ENCODE measurements at places on chromosomes 16 and 17. TPM values are rescaled to one million over a fixed set of nuclear protein-coding genes. Genes with fewer than 3 reads are reported as not detected.

Gene ATP2A1
- 1.8 TPM for total RNA-seq

Gene USP43
- 4.0 TPM for total RNA-seq

Gene CCL17
- not detected for total RNA-seq

Gene TAOK1
- 24.1 TPM for total RNA-seq

Gene HBQ1
- 8.2 TPM for total RNA-seq

Gene CCL22
- 0.07 TPM for total RNA-seq

Gene MAPK7
- 26.0 TPM for total RNA-seq

Gene ACSM2B
- not detected for total RNA-seq

Gene SGF29
- total RNA-seq: 20.4 TPM

Gene SPNS2
- 15.2 TPM for total RNA-seq

Gene DUSP3
- 61.1 TPM for total RNA-seq

Gene BRIP1
- total RNA-seq: 4.5 TPM

Gene SULT1A4
- total RNA-seq: 30.8 TPM

Gene FAM20A
- not detected for total RNA-seq

Gene KIF19
- total RNA-seq: 0.05 TPM

Gene SCN4A
- 0.20 TPM for total RNA-seq

Gene TMEM92
- total RNA-seq: 19.1 TPM

Gene CA7
- total RNA-seq: not detected

Gene ALOX15
- not detected for total RNA-seq

Gene SLC47A1
- total RNA-seq: 22.3 TPM

Gene NEUROD2
- not detected for total RNA-seq

Gene KRT24
- not detected for total RNA-seq

Gene LDHD
- total RNA-seq: 0.55 TPM

Gene LGALS9B
- total RNA-seq: not detected

Gene RASD1
- 1.6 TPM for total RNA-seq

Gene ZNF319
- total RNA-seq: 10.5 TPM

Gene HAGH
- 66.5 TPM for total RNA-seq

Gene APOBR
- total RNA-seq: not detected

Gene CDH15
- total RNA-seq: 0.15 TPM

Gene KRTAP4-3
- not detected for total RNA-seq

Gene SLC16A13
- total RNA-seq: 7.5 TPM

Gene SMIM5
- total RNA-seq: 0.61 TPM

Gene PRR35
- 0.12 TPM for total RNA-seq

Gene NOXO1
- total RNA-seq: 0.38 TPM

Gene YBX2
- total RNA-seq: 0.56 TPM

Gene BIRC5
- total RNA-seq: 104 TPM

Gene CCL7
- not detected for total RNA-seq

Gene DCUN1D3
- total RNA-seq: 7.4 TPM

Gene VEZF1
- total RNA-seq: 39.4 TPM

Gene GSG1L2
- total RNA-seq: not detected

Gene SLC6A4
- not detected for total RNA-seq

Gene SERPINF2
- 2.9 TPM for total RNA-seq

Gene KCTD19
- not detected for total RNA-seq

Gene PRR29
- 1.2 TPM for total RNA-seq

Gene PRM3
- total RNA-seq: not detected

Gene ITGA3
- 379 TPM for total RNA-seq

Gene NUPR1
- 11.2 TPM for total RNA-seq

Gene ABAT
- total RNA-seq: 0.35 TPM
